ENCODE measurements at places on chromosomes 5 and 9.

DNA sequence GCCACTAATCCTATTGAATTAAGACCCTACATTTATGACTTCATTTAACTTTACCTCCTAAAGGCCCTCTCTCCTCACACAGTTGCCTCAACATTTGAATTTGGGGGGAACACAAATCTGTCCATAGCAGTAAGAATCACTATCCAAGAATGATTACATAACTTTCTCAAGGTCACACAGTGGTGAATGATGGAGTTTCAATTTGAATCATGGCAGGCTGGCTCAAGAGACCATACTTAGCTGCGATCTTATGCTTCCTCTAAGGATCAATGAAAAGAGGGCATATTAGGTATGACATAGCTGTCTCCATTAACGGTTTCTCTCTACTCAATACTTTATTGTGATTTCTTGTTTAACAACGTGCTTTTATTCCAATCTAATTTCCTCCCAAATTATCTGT lies 44.1 kb upstream of the PDE4D start:
- DNase-seq: no peak

GRCh38 chr5:43193181-43193893 lies 1.3 kb downstream of the NIM1K start:
- DNase-seq: no peak

DNA sequence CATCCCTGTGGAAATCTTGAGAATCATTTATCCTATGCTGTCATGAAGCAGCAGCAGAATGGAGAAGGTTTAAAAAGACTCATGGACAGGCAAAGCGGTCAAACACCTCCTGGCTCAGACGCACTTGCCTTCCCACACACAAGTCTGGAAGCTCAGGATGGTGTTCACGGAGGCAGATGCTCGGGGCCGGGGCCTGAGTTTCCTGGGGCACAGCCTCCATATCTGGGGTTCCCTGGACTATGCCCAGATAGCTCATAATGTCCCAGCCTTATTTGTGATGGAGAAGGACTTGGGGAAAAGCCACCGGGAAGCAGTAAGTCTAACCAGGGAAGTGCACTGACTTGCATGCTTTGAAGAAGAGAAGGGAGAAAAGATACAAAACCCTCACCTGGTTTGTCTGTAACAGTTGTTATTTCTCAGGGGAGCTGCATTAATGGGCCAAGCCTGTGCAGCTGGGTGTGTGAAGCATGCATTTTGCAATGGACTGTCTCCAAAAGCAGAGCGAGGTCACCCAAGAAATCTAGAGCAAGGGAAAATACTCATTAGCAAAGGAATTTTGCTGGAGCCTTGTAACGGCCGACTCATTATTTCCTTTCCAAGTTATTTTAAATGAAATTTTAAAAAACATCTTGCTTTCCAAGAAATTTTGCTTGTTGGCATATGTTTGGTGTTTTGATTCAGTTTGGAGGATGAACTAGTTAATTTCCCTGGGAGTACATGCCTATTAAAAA lies 3.4 kb downstream of the S1PR3 start:
- no peak for DNase-seq

DNA sequence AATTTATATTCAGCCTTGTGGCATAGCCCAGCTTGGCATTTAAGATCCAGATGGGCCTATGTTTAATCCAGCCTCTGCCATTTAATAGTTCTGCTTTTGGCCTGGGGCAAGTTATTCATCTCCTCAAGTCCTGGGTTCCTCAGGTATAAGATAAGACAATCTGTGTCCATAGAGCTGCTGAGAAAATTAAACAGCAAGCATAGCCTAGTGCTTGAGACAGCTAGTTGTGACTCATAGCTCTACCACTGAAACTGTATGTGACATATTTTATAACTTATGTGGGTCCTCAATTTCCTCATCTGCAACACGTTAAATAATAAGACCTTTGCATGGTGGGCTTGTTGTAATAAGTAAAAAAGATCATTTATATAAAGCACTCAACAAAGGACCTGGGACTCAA lies 53.3 kb upstream of the ATP10B start:
- DNase-seq: no peak

GRCh38 chr9:84463272-84463671 lies 122.7 kb upstream of the SLC28A3 start:
- no peak for DNase-seq

- no peak for DNase-seq
These were observed 19.5 kb downstream of the SRFBP1 start for GRCh38 chr5:121981254-121981653.

- no peak for DNase-seq
These were observed 540.5 kb upstream of the CDH18 start for GRCh38 chr5:20528471-20528870.

DNA sequence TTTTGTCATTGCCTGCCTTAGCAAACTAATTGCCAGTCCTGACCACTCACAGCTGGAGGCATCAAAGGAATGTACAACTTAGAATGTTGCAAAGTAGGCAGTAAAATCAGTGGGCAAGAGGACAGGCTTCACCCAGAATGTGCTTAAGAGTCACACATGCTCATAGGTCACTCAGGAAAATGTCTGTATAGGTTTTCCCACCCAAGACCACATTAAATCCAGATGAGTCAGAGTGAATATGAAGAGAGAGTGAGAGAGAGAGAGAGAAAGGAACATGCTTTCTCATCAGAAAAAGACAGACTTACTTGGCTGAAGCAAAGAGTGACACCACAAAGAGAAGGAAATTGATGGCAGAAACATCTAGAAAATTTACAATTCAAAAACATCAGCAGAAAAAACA lies 37.9 kb downstream of the PLEKHG4B start:
- DNase-seq: no peak

GRCh38 chr9:125276771-125277170 lies 15.1 kb downstream of the GAPVD1 start:
- DNase-seq: no peak

GRCh38 chr5:157486861-157487260 lies 26.8 kb downstream of the NIPAL4 start:
- no peak for DNase-seq

GRCh38 chr9:81772144-81772543 lies 82.8 kb upstream of the TLE1 start:
- no peak for DNase-seq

Data from NCI-H2081 treated with DMSO at 0.1 percent for 48 hours (cell line).